ENCODE measurements at places on chromosomes 13 and 19.

GRCh38 chr19:49229416-49229815, 71.8 kb downstream of the TRPM4 start:
- peaks cover 5% of the 10 kb centered on the region for H3K27me3 ChIP-seq
- H3K36me3 ChIP-seq = no peaks in the 10 kb centered on the region
- H3K4me3 ChIP-seq = no peak overlapping the region
- no peak for DNase-seq
- peaks cover 6% of the 10 kb centered on the region for H3K4me1 ChIP-seq

- H3K36me3 ChIP-seq = peaks cover 6% of the 10 kb centered on the region
Measured at GRCh38 chr19:55702131-55702627, 27.2 kb downstream of the EPN1 start.

DNA sequence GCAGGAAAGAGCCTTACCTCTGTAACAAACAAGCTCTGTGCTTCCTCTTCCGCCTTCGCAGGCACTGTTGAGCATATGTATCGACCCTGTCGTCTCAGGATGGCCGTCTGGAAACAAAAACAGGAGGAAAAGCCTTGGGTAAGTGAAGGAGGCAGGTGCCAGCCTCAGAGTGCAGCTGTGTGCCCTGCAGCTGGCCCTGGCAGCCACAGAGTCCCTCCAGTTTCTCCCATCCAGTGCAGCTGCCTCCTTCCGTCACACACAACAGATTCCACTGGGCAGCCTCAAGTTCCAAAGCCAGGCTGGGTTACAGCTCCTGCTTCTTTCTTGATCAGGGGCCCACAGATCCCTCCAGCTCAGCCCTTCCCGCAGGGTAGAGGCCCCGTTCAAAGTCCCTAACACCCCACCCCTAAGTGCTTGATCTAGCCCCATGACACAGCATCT, 47.7 kb downstream of the DOCK9 start:
- H3K27ac ChIP-seq = no peak overlapping the region
- H3K36me3 ChIP-seq = peaks cover 8% of the 10 kb centered on the region
- peaks cover 4% of the 10 kb centered on the region for H3K4me1 ChIP-seq
- DNase-seq = no peak
- H3K4me3 ChIP-seq = no peak overlapping the region

DNA sequence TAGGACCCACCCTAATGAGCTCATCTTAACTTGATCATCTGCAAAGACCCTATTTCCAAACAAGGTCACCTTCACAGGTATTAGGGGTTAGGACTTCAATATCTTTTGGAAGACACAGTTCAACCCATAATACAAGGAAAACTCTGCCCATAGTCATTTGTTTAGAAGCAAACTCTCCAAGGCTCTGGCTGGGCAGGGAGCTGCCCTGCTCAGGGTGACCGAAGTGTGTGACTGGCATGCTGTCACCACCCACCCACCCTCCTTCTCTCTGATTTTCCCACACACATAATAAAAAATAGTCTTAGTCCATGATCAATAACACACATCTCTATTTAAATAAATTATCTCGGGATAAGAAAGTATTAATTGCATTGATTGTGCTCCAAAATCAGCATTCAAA, 161.1 kb downstream of the KCTD15 start:
- H3K27ac ChIP-seq = no peak overlapping the region
- no peaks in the 10 kb centered on the region for H3K4me1 ChIP-seq
- H3K27me3 ChIP-seq = peaks cover 17% of the 10 kb centered on the region
- H3K4me3 ChIP-seq = no peak overlapping the region
- DNase-seq = no peak

DNA sequence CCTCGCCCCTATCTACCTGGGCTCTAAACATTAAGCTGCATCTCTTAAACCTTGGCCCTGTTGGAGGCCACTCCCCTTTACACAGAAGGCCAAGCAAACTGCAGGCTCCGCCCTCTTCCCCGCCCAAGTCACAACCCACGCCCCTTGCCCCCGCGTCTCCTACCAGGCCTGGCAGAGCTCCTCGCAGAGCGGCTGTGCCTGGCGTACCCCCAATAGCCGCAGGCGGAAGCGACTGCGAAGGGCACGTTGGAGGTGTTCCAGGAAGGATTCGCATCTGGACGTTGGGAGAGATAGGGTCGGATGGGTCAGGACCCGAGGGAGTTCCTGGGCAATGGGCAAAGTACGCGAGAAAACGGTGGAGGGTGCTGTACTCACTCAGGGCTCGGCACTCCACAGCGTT, 5.9 kb downstream of the RTBDN start:
- peaks cover 42% of the 10 kb centered on the region for H3K27me3 ChIP-seq
- H3K36me3 ChIP-seq = no peaks in the 10 kb centered on the region
- H3K4me1 ChIP-seq = peaks cover 21% of the 10 kb centered on the region

DNA sequence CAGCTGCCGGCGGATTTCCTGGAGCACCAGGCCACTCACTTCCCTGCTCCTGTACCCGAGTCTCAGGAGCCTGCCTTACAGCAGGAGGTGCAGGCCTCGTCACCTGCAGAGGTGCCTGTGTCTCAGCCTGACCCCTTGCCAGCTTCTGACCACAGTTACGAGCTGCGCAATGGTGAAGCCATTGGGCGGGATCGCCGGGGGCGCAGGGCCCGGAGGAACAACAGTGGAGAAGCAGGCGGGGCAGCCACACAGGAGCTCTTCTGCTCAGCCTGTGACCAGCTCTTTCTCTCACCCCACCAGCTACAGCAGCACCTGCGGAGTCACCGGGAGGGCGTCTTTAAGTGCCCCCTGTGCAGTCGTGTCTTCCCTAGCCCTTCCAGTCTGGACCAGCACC, 3.3 kb downstream of the ZNF574 start:
- H3K27ac ChIP-seq = no peak overlapping the region
- H3K36me3 ChIP-seq = peaks cover 9% of the 10 kb centered on the region
- peaks cover 41% of the 10 kb centered on the region for H3K4me1 ChIP-seq
- H3K27me3 ChIP-seq = no peaks in the 10 kb centered on the region
- H3K4me3 ChIP-seq = no peak overlapping the region
- DNase-seq = no peak

DNA sequence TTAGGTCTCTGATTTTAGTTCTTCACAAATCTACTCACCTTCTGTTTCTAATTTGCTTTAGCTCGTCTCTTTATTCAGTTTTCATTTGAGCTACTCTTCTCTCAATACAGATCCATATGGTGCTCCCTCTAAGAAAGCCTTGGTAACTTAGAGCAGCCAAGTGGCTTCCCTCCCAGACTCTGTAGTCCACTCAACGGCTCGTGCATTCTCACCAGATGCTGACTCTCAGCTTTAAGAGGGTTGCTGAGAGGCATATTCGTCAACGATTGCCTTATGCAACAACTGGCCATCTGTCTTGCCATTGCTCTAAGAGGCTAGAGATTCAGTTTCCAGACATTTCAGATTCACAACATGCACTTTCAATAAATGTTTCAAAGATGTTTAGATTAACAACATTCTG, 785.8 kb upstream of the SLC10A2 start:
- H3K4me1 ChIP-seq = no peaks in the 10 kb centered on the region
- H3K4me3 ChIP-seq = no peak overlapping the region
- H3K27ac ChIP-seq = no peak overlapping the region
- H3K36me3 ChIP-seq = peaks cover 4% of the 10 kb centered on the region

GRCh38 chr13:35789335-35790165, 313.1 kb upstream of the MAB21L1 start:
- no peak overlapping the region for H3K27ac ChIP-seq
- no peaks in the 10 kb centered on the region for H3K27me3 ChIP-seq
- H3K4me1 ChIP-seq = no peaks in the 10 kb centered on the region
- DNase-seq = no peak
- no peak overlapping the region for H3K4me3 ChIP-seq
- no peaks in the 10 kb centered on the region for H3K36me3 ChIP-seq

GRCh38 chr19:51375504-51376221, 3.2 kb upstream of the NKG7 start:
- no peaks in the 10 kb centered on the region for H3K27me3 ChIP-seq
- peak; percentile 91 for DNase-seq
- H3K4me3 ChIP-seq = peak overlapping the region; percentile 100
- H3K27ac ChIP-seq = peak overlapping the region; percentile 93
- peaks cover 8% of the 10 kb centered on the region for H3K36me3 ChIP-seq
- H3K4me1 ChIP-seq = peaks cover 66% of the 10 kb centered on the region

DNA sequence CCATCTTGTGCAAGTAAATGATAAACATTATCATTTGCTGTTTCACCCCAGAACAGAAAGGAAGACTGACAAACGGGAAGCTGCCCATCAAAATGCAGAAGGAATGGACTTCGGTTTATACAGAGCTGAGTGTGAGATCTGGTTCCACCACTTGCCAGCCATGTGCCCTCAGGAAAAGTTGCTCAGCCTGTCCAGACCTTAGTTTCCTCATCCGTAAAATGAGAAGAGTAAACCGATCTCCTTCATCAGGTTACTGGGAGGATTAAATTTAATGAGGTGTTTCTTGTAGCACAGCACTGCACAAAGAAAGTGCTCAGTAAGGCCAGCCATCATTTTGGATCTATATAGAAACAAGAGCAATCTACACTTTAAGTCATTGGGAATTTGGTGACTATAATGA, 36.7 kb upstream of the SERP2 start:
- no peaks in the 10 kb centered on the region for H3K4me1 ChIP-seq
- H3K4me3 ChIP-seq = no peak overlapping the region
- H3K27ac ChIP-seq = no peak overlapping the region
- no peaks in the 10 kb centered on the region for H3K36me3 ChIP-seq
- no peak for DNase-seq

DNA sequence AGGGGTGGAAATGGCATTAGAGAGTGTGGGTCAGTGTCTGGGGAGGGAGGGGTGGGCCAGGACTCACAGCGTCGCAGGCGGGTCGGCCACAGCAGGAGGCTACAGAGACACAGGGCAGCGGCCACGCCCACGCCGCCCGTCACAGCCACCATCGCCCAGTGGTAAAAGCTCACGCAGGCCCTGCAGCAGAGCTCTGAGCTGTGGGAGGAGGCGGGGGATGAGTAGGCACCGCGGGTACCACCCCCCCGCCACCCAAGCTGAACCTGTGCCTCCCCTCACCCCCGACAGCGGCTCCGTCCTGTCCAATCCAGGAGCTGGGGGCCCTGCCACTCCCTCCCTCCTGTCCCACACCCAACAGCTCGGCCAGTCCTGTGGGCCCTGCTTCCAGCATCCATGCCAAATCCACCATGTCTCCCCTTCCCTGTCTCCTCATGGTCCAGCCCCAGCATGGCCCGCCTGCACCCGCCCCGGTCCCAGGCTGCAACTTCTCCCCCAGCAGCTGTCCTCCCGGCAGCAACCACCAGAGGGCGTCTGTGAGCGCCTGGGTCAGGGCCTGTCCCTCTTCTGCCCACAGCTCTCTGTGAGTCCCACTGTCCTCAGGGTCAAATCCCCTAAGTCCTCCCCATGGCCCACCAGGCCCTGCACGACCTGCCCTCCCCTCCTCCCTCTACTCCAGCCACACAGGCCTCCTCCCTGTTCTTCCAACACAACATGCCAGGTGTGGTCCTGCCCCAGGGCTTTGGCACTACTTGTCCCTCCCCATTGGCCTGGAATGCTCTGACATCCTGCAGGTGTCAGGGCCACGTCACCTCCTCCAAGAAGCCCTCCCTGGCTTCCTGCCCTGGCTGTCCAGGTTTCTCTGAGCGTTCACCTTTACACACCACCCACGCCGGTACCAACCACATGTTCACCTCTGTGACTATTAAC, 6.0 kb downstream of the TEKTIP1 start:
- no peak overlapping the region for H3K4me3 ChIP-seq
- peaks cover 12% of the 10 kb centered on the region for H3K4me1 ChIP-seq
- no peaks in the 10 kb centered on the region for H3K36me3 ChIP-seq
- no peak overlapping the region for H3K27ac ChIP-seq
- DNase-seq = no peak
- no peaks in the 10 kb centered on the region for H3K27me3 ChIP-seq

GRCh38 chr19:17902701-17903100, 30.1 kb upstream of the CCDC124 start:
- no peak for DNase-seq
- no peaks in the 10 kb centered on the region for H3K4me1 ChIP-seq
- H3K27me3 ChIP-seq = peaks cover 15% of the 10 kb centered on the region
- no peaks in the 10 kb centered on the region for H3K36me3 ChIP-seq

GRCh38 chr19:18062028-18062427, 24.7 kb downstream of the IL12RB1 start:
- DNase-seq = no peak
- H3K27me3 ChIP-seq = no peaks in the 10 kb centered on the region
- no peak overlapping the region for H3K4me3 ChIP-seq

- no peaks in the 10 kb centered on the region for H3K36me3 ChIP-seq
- H3K27ac ChIP-seq = no peak overlapping the region
- no peaks in the 10 kb centered on the region for H3K27me3 ChIP-seq
- no peak for DNase-seq
- no peaks in the 10 kb centered on the region for H3K4me1 ChIP-seq
Measured at GRCh38 chr13:71829547-71829946, 37.5 kb downstream of the DACH1 start.

- H3K36me3 ChIP-seq = peaks cover 5% of the 10 kb centered on the region
- no peak overlapping the region for H3K27ac ChIP-seq
- DNase-seq = no peak
- H3K4me3 ChIP-seq = no peak overlapping the region
- H3K27me3 ChIP-seq = no peaks in the 10 kb centered on the region
Measured at GRCh38 chr13:45540864-45541263, 74.7 kb downstream of the ERICH6B start.

GRCh38 chr13:26538363-26539317, 18.8 kb upstream of the WASF3 start:
- H3K4me3 ChIP-seq = no peak overlapping the region
- no peaks in the 10 kb centered on the region for H3K4me1 ChIP-seq
- H3K27me3 ChIP-seq = peaks cover 34% of the 10 kb centered on the region
- H3K27ac ChIP-seq = no peak overlapping the region

GRCh38 chr19:17623224-17623935, 64.8 kb downstream of the UNC13A start:
- H3K27ac ChIP-seq = peak overlapping the region; percentile 71
- DNase-seq = no peak
- H3K27me3 ChIP-seq = peaks cover 5% of the 10 kb centered on the region
- no peaks in the 10 kb centered on the region for H3K36me3 ChIP-seq
- no peak overlapping the region for H3K4me3 ChIP-seq

GRCh38 chr13:102564564-102564963, 32.2 kb upstream of the TPP2 start:
- no peaks in the 10 kb centered on the region for H3K36me3 ChIP-seq
- no peak for DNase-seq
- H3K4me1 ChIP-seq = no peaks in the 10 kb centered on the region
- peaks cover 41% of the 10 kb centered on the region for H3K27me3 ChIP-seq

DNA sequence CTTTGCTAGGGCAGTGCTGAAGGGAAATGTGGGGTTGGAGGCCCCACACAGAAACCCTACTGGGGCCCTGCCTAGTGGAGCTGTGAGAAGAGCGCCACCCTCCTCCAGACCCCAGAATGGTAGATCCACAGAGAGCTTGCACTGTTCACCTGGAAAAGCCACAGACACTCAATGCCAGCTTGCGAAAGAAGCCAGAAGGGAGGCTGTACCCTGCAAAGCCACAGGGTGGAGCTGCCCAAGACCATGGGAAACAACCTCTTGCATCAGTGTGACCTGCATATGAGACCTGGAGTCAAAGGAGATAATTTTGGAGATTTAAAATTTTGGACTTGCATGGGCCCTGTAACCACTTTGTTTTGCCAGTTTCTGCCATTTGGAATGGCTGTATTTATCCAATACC, 615.4 kb upstream of the MIR17HG start:
- no peak overlapping the region for H3K4me3 ChIP-seq
- H3K27me3 ChIP-seq = no peaks in the 10 kb centered on the region
- H3K4me1 ChIP-seq = no peaks in the 10 kb centered on the region
- H3K36me3 ChIP-seq = peaks cover 7% of the 10 kb centered on the region
- no peak for DNase-seq

- H3K36me3 ChIP-seq = no peaks in the 10 kb centered on the region
- no peak overlapping the region for H3K4me3 ChIP-seq
- H3K27ac ChIP-seq = no peak overlapping the region
- no peak for DNase-seq
Measured at GRCh38 chr19:9995999-9996398, 14.3 kb downstream of the COL5A3 start.

GRCh38 chr19:41967054-41967783, 8.1 kb upstream of the RABAC1 start:
- DNase-seq = no peak
- no peaks in the 10 kb centered on the region for H3K27me3 ChIP-seq
- H3K4me1 ChIP-seq = no peaks in the 10 kb centered on the region
- H3K27ac ChIP-seq = no peak overlapping the region

Measured in natural killer cell treated with Interleukin-12 subunit alpha and Interleukin-12 subunit beta and Interleukin-15 and Interleukin-18, amount 100 ng/mL, for 72 hours (primary cell).